ENCODE measurements at places on chromosomes 2 and 18. TPM values are rescaled to one million over a fixed set of nuclear protein-coding genes. Genes with fewer than 3 reads are reported as not detected.

- ATAC-seq, result no peak
Observed at GRCh38 chr2:41521211-41521610, 526.6 kb upstream of the PKDCC start.

GRCh38 chr2:135182190-135182589 is 130.1 kb downstream of the RAB3GAP1 start:
- ATAC-seq, result no peak

- ATAC-seq, result no peak
Observed at GRCh38 chr2:216688731-216689340, 6.5 kb downstream of the IGFBP5 start.

- ATAC-seq, result peak; percentile 73
Observed at GRCh38 chr2:199471443-199472057, 13.8 kb upstream of the SATB2 start.

DNA sequence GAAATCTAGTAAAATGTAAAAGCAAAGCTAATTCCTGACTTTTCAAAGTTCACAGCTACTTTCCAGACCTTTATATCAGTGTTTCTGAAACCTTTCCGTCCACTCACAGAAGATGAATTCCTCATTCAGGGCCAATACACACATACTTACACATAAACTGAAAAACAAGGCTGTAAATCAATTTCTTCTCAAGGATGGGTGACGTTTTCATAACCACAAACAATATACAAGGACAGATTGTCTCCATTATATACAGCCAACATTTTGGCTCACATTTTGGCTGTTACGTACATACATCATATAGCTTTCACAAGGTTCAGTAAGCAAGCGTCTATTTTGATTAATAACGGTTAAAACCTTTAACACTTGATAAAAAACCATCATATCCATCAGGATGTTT is 1.4 kb downstream of the RPRD1A start:
- no peak for ATAC-seq

- ATAC-seq, result no peak
Observed at GRCh38 chr2:125037135-125037653, 1012.1 kb downstream of the CNTNAP5 start.

Gene CD8A
- 3.9 TPM for total RNA-seq

DNA sequence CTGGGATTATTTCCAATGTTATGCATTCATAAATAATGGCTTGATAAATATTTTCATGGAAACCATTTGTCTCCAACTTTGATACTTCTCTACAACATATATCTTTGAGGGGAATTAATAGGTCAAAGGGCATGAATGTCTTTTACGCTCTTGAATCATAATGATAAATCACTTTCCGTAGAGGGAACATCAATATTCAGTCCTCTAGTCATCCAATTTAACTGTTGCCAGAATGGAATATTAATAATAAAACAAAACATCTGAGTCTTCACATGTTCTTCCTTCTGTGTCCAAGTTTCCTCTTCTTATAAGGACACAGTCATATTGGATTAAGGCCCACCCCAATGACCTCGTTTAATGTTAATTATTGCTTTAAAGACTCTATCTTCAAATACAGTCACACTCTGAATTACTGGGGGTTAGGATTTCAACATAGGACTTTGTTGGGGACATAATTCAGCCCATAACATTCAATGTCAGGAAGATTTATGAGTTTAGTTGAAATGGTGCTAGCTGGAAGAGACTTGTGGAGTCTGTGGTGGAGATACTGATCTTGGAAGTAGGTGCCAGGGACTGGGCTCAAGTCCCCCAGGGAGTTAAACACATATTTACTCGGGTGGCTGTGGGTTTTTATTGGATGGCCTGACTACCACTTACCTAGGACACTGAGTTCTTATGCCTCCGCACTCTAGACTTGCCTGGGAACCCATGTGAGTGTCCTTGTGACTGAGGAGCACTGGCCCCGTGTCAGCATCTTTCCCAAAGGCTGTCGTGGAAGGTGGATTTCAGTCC is 85.0 kb upstream of the SEC11C start:
- ATAC-seq, result no peak

DNA sequence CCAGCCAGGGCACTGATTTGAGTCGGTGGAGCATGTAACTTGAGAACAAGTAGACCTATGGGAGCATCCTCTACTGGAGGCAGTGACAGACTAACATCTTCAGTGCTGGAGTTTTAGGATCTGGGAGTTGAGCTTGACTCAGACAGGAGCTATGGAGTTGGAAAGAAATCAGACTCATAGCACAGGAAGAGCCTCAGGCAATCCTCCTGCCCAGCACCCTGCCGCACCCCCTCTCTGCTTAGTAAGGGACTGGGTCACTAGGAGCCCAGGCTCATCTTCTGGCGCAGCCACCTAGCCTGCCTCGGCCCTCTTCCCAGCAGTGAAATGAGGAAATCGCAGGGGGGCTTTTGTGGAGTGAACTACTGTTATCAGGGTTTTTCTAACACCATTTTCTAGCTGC is 3.6 kb downstream of the ARID5A start:
- no peak for ATAC-seq

DNA sequence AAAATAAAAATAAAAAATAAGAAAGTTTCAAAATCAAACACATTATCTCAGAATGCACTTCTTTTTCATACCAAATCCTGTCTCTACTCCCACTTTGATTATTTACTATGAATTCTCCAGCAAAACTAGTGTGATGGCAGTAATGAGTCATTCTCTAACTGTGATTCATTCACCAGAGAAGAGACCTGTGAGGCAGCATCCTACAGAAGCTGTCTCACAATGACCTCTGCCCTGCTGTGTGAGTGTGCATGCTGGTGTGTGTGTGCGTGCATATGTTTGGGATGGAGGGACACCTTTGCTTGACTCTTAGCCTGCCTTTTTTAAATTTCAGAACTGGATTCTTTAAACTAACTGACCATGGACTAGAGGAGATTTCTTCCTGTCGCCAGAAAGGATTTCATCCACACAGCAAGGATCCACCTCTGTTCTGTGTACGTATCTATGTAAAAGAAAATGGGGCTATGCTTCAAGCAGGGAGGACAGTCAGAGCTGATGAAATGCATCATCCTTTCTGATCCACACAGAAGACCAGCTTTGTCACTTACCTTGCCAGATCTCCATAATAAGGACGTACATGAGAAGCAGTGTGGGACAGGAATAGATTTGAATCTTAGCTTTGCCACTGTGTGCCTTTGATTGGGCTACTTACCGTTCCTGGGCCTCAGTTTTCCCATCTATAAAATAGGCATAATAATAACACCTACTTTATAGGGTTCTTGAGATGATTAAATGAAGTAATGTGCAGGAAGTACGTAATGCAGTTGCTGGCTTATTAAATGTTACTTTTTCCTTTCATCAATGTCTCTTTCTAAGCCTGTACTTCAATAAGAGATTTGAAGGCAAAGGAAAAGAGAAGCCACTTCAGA is 31.2 kb downstream of the STAMBP start:
- no peak for ATAC-seq

DNA sequence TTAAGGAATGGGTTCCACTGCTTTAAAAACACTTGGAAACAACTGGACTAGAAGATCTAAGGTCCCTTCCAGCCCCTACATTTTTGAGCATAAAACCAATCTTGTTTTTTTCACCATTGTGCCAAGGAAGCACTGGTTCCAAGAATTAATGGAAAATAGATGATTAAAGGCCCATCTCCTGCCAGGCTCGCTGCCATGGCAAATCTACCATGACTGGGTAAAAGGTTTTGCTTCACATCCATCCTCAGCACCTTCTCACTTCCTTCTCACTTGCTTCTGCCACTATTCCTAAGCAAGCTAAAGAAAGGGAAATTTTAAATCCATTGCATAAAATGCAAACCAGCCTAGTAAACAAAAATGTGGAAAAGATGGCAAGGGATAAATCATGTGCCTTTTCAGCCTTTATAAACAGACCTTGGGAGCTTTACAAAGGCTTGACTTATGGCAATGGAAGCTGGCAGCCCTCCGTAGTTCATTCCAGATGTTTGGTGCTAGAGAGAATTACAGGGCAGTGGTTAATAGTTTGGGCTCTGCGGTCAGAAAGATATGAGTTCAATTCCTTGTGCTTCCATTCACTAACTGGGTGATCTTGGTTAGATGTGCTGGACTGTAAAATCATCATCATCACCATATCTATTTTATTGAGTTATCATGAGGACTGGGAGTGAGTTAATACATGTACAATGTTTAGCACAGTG is 27.0 kb upstream of the ST3GAL5 start:
- no peak for ATAC-seq

DNA sequence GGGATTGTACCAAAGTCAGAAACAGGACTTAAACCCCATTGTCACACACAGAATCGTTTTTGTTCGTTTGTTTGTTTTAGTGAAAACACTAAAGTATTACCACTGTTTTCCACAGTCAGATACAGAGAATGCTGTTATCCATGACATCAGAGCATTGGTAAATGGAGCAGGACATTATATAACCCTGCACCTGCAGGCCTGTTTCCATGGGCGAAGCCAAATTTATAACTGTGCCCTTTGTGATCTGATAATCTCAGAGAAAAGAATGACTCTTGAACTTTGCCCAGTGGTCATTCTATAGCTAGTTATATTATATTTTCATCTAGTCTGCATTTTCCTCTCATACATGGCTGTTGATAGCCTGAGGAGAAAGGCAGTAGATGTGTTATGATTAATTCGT is 217.6 kb downstream of the TMEM182 start:
- no peak for ATAC-seq

GRCh38 chr18:61825386-61825785 is 67.4 kb downstream of the RNF152 start:
- no peak for ATAC-seq

DNA sequence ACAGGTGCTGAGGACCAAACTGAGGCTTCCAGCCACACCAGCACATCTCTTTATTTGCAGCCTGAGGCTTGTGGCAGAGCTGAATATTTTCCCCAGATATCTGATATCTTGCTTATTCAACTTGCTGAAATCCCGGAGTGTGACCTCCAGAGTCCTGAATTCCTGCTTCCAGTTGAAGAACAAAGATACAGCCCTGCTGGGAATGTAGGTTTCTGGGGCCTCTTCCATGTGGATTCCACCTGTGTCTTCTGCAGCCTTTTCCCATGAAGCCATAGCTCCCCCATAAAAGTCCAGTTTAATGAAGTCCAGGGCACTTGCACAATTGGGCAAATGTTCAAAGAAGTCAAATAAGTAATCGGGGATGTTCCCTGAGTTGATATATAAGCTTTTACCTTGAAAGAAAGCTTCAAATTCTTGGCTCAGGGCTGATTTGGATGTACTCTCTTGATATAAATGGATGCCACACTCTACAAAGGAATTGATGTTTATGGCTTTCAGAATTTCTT is 14.9 kb downstream of the NLRC4 start:
- ATAC-seq, result no peak

Gene LRP1B
- total RNA-seq, result 0.27 TPM

- peak; percentile 88 for ATAC-seq
Observed at GRCh38 chr2:202815548-202816360, 55.8 kb downstream of the ICA1L start.

GRCh38 chr18:63224630-63225029 is 94.9 kb downstream of the BCL2 start:
- no peak for ATAC-seq

DNA sequence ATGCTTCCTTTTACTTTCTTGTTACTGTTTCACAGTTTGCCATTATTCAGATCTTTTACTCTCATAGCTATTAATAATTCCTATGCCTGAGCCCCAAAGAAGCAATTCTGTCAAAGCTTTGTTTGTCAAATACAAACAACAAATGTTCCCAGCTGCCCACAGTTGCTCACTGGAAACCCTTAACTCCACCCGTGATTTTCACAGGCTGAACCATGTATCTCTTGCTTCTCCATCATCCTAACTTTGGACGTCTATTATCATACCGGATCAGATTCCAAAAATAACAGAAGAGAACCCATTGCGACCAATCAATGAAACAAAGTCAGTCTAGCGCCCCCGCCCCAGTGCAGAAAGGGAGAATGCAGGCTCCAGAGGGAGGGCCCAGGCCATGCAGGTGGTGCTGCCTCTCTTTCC is 24.2 kb downstream of the COLEC12 start:
- no peak for ATAC-seq

Gene CROCC2
- not detected for total RNA-seq

Gene ZNF396
- 2.2 TPM for total RNA-seq

DNA sequence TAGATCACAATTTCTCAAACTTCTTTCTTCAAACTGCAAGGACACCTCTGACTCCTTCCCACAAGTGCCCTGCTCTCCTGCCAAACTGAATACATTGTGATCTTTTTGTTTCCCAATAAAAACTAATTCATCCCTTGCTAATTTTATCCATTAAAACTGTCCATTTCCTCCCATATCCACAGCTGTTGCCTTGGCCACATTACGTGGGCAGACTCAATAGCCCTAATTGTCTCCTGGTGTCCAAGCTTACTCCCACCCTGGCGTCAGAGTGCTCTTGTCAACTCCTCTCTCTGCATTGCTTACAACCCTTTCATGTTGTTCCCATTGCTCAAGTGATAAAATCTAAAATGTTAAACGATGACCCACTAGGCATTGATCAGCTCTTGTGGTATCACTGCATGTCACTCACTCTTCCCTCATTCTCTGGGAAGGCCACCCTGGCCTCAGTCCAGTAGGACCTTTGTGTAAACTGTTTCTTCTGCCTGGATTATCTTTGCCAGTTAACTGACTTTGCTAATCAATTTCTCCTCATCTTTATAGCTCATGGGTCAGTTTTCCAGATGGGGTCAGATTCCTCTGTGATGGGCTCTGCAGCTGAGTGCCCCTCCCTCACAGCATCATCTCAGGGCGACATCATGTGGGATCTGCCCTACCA is 525.0 kb downstream of the SLC4A3 start:
- ATAC-seq, result no peak

GRCh38 chr2:213306316-213306942 is 22.2 kb downstream of the SPAG16 start:
- no peak for ATAC-seq

DNA sequence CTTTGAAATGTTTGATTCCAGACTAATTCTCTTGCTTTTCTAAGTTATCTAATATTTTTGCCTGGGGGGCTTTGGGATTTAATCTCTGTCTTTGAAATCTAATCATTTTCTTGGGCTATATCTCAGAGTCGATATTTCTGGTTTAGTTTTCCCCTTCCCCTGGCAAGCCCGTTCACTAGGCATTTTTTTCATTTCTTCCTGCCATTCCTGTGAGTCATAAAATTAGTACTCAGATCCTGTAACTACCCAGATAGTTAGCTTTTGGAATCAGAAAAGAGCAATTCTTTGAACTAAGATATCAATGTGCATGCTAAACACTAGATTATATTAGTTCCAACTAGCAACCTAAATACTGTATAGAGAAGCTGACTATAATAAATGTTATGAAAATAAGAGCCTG is 29.4 kb upstream of the RNF149 start:
- no peak for ATAC-seq

Gene CABYR
- 1.7 TPM for total RNA-seq

DNA sequence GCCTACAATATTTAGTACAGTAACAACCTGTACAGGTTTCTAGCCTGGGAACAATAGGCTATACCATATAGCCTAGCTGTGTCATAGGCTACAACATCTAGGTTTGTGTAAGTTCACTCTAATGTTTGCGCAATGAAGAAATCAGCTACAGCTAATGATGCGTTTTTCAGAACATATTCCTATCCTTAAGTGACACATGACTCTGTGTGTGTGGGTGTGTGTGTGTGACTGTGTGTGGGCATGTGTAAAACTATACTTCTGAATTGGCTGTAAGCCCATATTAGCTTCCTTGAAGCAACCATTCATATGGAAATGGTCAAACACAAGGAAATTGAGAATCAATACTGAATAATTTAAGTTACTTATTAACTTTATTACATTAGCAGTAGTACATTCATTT is 120.8 kb upstream of the SULT1C3 start:
- ATAC-seq, result no peak

Gene ANKRD29
- 9.4 TPM for total RNA-seq

All from gastroesophageal sphincter (tissue), 4 donors.